Neural progenitor cell (in vitro differentiated cells): ENCODE measurements at places on chromosomes 3 and 15. TPM values are rescaled to one million over a fixed set of nuclear protein-coding genes. Genes with fewer than 3 reads are reported as not detected.

Gene PLA2G4F
- not detected in 2 replicates for total RNA-seq

Gene CADM2
- 6.8 and 13.3 TPM in 2 replicates for total RNA-seq

- no peak for DNase-seq
- no peaks in the 10 kb centered on the region for H3K36me3 ChIP-seq
- no peaks in the 10 kb centered on the region for H3K4me1 ChIP-seq
- H3K27me3 ChIP-seq = no peaks in the 10 kb centered on the region
These were observed 353.7 kb upstream of the SGO1 start for GRCh38 chr3:20539666-20540065.

Gene FBXO40
- total RNA-seq = not detected in 2 replicates

Gene POU1F1
- total RNA-seq = not detected in 2 replicates

Gene GRK7
- 0.03 TPM in 1 of 2 replicates, not detected in the other for total RNA-seq

DNA sequence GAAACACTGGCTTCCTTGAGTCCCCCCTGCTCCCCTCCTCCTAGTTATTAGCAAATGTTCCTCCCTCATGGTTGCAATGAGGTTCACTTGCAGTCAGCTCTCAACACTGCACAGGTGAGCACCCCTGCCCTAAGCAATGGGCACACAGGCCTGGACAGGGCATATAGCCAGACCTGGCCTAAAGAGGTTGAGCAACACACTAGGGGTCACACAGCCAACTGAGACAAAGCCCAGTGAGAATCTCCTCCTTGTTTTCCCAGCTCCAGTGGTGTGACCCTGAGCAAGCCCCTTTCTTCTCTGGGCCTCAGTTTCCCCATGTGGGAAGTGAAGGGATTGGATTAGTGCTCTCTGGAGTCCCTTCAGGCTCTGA is 49.9 kb downstream of the ATP2B2 start:
- H3K27me3 ChIP-seq = peaks cover 26% of the 10 kb centered on the region
- no peak for DNase-seq
- H3K36me3 ChIP-seq = no peaks in the 10 kb centered on the region
- H3K27ac ChIP-seq = no peak overlapping the region

DNA sequence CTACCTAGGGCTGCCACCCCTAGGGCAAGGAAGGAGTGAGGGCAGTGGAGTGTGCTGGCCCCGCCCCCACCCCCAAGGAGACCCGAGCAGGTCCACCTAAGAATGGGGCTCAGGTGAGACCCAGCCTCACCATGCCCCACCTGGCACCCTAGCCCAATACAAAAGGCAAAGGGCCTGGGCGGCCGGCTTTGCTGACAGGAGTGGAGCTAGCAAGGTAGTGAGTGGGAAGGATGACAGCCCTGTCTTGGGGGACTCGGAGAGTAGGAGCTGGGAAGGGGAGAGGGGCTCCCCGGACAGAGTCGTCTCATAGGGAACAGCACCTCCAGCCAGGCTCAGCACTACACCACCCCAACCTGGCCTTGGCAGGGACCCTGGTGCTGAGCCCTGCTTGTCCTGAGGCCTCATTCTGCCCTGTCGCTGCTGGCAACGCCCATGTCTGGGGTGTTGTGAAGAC is 12.1 kb downstream of the C15orf39 start:
- no peak for DNase-seq
- H3K4me3 ChIP-seq = no peak overlapping the region
- no peaks in the 10 kb centered on the region for H3K4me1 ChIP-seq
- no peak overlapping the region for H3K27ac ChIP-seq
- H3K36me3 ChIP-seq = no peaks in the 10 kb centered on the region
